ENCODE measurements at places on chromosomes 4 and X.

GRCh38 chr4:123784626-123785025 is 388.0 kb downstream of the SPRY1 start:
- peak; percentile 7 for DNase-seq

- no peak for DNase-seq
Observed at GRCh38 chr4:156473151-156473550, 498.4 kb downstream of the PDGFC start.

- DNase-seq: peak; percentile 40
Observed at GRCh38 chrX:3191796-3192195, 150.5 kb downstream of the ARSF start.

DNA sequence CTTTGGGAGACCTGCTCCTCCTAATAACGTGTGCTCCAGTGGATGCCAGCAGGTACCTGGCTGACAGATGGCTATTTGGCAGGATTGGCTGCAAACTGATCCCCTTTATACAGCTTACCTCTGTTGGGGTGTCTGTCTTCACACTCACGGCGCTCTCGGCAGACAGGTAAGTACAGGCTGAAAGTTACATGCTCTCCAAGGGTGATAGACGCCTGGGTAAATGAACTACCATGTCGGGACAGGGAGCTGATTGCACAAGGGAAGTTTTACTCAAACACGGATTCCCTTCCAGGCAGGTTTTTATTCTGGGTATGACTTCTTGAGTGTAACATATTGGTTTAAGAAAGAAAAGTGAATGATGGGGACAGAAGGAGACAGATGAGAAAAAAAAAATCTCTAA is 836 bp downstream of the GRPR start:
- DNase-seq: no peak

GRCh38 chr4:119518230-119518892 is 110.2 kb downstream of the PDE5A start:
- no peak for DNase-seq

GRCh38 chrX:578531-578930 is 52.1 kb upstream of the SHOX start:
- DNase-seq: no peak

DNA sequence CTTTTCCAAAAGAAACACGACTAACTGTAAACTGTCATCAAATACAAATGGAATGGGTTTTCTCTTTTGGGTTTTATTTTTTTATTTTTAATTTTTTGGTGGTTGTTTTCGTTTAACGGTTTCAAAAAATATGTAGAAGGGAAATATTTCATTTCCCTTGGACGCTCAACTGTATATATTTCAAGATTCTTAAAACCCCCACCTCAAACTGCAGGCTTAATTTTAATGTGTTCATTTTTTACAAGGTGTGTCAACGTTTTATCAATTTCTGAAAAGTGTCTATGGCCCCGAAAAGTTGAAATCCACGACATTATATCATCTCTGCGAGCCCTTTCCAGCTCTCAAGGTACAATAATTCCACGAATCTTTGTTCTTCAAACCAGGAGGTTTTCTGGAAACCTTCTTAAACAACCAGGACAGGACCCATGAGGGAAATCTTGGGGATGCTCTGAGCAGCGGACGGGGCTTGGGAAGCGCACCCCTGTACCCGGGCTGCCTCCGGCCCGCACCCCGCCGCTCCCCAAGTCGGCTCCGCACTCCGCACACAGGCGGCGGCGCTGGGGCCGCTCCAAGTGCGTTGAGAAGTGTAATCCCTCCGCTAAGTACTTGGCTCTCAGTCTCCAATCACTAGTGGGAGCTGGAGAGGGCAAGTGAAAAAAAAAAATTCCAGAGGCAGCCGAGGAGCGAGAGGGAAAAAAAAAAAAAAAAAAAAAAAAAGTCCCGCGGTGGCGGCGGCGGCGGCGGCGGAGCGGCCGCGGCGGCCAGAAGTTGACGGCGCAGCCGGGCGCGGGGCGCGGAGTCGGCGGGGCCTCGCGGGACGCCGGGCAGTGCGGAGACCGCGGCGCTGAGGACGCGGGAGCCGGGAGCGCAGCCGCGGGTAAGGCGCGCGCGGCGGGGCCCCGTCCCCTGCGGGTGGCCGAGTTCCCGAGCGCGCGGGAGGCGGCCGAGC is at the start of gene BMPR1B:
Gene BMPR1B (plus strand): TSS at position 764 of the 949 bp plus-strand sequence. CDS start 346,470 bp downstream, outside the sequence.
- DNase-seq: peak; percentile 47

DNA sequence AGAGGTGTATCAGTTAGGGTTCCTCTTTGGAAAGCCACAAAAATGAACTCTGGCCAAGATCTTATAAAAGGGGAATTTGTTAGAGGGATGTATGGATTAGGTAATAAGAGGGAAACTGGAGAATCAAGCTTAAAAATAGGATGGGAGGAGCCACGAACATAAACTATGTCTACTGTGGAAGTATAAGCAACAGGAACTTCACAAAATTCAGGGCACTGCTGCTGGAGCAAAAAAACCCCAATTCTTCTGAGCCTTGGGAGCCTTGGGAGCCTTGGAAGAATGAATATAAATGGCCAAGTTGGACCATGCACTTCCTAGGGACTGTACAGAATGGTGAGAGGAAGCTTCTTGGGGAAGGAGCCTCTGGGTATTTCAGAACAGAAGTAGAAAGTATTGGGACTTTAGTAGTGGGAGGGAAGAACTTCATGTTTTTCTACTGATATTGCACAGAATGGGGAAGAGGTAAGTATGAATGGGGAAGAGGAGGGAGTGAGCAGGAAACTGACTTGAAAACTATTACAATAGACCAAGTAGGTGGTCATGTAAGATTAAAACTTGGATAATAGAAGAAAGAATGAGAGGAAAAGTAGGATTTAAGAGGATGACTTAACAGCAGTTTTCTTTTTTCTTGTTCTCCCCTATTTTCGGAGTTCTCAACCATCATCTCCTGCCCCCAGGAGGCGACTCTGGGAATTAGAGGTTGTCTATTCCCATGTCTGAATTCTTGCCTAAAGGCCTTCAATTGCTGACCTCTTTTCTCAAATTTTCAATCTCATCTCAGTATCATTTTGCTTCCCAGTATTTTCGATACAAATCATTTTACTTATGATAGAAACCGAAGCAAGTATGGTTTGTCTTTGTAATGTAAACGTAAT is 44.4 kb upstream of the TAPT1 start:
- DNase-seq: no peak

GRCh38 chr4:62324215-62324614 is 1124.1 kb downstream of the ADGRL3 start:
- no peak for DNase-seq

- DNase-seq: peak; percentile 74
Observed at GRCh38 chr4:53654300-53654758, 63.0 kb upstream of the LNX1 start.

- no peak for DNase-seq
Observed at GRCh38 chr4:4502694-4503311, 39.0 kb downstream of the STX18 start.

- no peak for DNase-seq
Observed at GRCh38 chrX:63967551-63967950, 182.5 kb upstream of the ARHGEF9 start.

All from AG08395 (cell line).